ENCODE measurements at places on chromosomes 7 and 10. TPM values are rescaled to one million over a fixed set of nuclear protein-coding genes. Genes with fewer than 3 reads are reported as not detected.

DNA sequence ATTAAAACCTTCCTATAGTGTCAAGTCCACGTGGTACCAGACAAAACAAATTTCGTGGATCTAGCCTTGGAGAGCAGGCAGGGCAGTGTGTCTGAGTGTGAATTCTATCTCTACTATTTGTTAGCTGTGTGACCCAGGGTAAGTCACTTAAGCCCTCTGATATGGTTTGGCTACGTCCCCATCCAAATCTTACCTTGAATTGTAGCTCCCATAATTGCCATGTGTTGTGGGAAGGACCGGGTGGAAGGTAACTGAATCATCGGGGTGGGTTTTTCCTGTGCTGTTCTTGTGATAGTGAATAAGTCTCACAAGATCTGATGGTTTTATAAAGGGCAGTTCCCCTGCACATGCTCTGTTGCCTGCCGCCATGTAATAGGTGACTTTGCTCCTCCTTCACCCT lies 2.8 kb upstream of the NPFFR1 start:
- H3K27ac ChIP-seq: no peak overlapping the region
- no peak overlapping the region for H3K4me3 ChIP-seq
- H3K36me3 ChIP-seq: no peaks in the 10 kb centered on the region
- H3K27me3 ChIP-seq: peaks cover 52% of the 10 kb centered on the region
- H3K4me1 ChIP-seq: peaks cover 8% of the 10 kb centered on the region

- H3K27me3 ChIP-seq: no peaks in the 10 kb centered on the region
- H3K27ac ChIP-seq: peak overlapping the region; percentile 4
- no peak overlapping the region for H3K4me3 ChIP-seq
- peaks cover 7% of the 10 kb centered on the region for H3K36me3 ChIP-seq
- peaks cover 15% of the 10 kb centered on the region for H3K4me1 ChIP-seq
Observed at GRCh38 chr7:134669845-134670373, 23.3 kb downstream of the BPGM start.

DNA sequence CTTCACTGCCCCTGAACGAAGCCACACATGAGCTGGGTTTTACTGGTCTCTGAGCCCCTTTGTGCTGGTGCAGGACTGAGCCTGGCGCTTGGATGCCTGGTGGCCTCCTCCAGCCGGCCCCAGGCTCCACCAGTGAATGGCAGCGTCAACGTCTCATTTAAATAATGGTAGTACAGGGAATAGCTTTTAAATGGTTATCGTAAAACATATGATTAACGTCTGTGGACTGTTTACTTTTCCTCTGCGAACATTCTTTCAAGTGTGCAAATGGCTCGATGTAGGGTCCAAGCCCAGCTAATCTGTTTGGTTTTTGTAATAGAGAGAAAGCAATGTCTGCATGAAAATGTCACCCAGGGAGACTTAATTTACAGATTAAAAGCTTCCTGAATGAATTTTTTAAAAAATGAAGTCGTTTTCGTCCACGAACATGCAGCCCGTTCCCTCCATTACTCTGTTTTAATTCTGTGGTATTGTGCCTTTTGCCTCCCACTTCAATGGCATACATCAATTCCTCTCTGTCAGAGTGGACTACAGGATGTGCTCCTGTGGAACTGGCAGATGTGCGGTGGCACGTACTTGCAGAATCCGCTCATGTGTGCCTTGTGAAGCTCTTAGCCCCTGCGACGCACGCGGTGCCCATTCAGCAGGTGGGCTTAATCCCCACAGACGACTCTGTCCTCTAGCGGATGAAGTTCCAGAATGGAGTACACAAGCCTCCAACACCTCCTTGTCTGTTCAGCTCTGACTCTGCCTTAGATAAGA lies 192.7 kb downstream of the TCF7L2 start:
- H3K36me3 ChIP-seq: peaks cover 65% of the 10 kb centered on the region
- H3K27ac ChIP-seq: no peak overlapping the region
- H3K4me1 ChIP-seq: peaks cover 13% of the 10 kb centered on the region

GRCh38 chr7:37826825-37827224 lies 21.6 kb upstream of the NME8 start:
- H3K4me1 ChIP-seq: peaks cover under 1% of the 10 kb centered on the region
- no peaks in the 10 kb centered on the region for H3K36me3 ChIP-seq
- no peaks in the 10 kb centered on the region for H3K27me3 ChIP-seq

- no peaks in the 10 kb centered on the region for H3K27me3 ChIP-seq
- peaks cover 6% of the 10 kb centered on the region for H3K4me1 ChIP-seq
- H3K36me3 ChIP-seq: no peaks in the 10 kb centered on the region
- no peak for DNase-seq
- peak overlapping the region; percentile 16 for H3K27ac ChIP-seq
- H3K4me3 ChIP-seq: no peak overlapping the region
Observed at GRCh38 chr7:84923348-84923747, 263.5 kb downstream of the SEMA3D start.

Gene SCART1
- total RNA-seq: 0.36 TPM

GRCh38 chr7:114554781-114555537 lies 140.3 kb downstream of the FOXP2 start:
- no peak overlapping the region for H3K27ac ChIP-seq
- no peaks in the 10 kb centered on the region for H3K36me3 ChIP-seq
- H3K4me1 ChIP-seq: no peaks in the 10 kb centered on the region
- no peak overlapping the region for H3K4me3 ChIP-seq
- H3K27me3 ChIP-seq: no peaks in the 10 kb centered on the region
- DNase-seq: no peak

Gene ZNF138
- 5.1 TPM for total RNA-seq

Gene GPER1
- total RNA-seq: 3.0 TPM

DNA sequence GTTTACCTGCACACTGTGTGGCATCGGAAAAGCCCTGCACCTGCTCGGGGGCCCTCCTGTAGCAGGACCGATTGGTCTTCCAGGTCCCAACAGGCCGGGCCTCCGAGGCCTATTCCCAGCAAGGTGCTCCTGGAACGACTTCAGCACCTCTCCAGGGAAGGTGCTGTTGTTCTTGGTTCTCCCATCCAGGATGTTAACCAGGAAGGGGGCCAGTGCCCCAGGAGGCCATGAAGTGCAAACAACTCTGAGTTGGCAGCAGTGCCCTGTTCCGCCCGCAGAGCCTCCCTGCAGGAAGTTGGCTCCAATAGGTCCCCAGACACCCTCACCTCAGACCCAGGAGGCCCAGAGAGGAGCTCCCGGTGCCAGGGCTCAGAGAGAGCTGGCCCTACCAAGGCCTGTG lies 64.0 kb upstream of the DUSP5 start:
- DNase-seq: no peak
- H3K36me3 ChIP-seq: no peaks in the 10 kb centered on the region
- no peak overlapping the region for H3K4me3 ChIP-seq
- no peaks in the 10 kb centered on the region for H3K27me3 ChIP-seq

Gene CPEB3
- total RNA-seq: 13.6 TPM

Gene HABP2
- not detected for total RNA-seq

All from left ventricle myocardium inferior (tissue), 1 donor.